ENCODE measurements at places on chromosomes 2 and 18.

GRCh38 chr2:224426656-224427055, 24.7 kb upstream of the FAM124B start:
- DNase-seq = no peak

- DNase-seq = no peak
Measured at GRCh38 chr18:45652303-45653080, 37.2 kb downstream of the SLC14A2 start.

GRCh38 chr2:197010200-197011020, 83.9 kb upstream of the PGAP1 start:
- no peak for DNase-seq

DNA sequence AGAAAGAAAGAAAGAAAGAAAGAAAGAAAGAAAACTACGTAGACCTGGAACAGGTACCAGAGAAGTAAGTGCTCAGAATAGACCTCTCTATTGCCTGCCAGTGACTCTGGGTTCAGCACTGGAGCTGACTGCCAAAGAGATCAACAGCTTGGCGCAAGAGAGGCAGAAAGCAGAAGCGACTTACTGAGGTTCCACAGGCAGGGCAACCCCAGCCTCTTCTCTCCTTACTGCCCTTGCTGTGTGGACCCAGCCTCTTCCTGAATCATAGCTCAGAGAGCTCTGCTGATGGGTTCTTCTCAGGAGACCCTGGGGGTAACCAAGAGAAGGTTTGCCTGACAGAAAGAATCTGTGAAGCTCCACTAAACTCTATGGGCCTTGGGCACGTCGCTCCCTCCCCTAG, 7.1 kb downstream of the CAPN13 start:
- DNase-seq = no peak

DNA sequence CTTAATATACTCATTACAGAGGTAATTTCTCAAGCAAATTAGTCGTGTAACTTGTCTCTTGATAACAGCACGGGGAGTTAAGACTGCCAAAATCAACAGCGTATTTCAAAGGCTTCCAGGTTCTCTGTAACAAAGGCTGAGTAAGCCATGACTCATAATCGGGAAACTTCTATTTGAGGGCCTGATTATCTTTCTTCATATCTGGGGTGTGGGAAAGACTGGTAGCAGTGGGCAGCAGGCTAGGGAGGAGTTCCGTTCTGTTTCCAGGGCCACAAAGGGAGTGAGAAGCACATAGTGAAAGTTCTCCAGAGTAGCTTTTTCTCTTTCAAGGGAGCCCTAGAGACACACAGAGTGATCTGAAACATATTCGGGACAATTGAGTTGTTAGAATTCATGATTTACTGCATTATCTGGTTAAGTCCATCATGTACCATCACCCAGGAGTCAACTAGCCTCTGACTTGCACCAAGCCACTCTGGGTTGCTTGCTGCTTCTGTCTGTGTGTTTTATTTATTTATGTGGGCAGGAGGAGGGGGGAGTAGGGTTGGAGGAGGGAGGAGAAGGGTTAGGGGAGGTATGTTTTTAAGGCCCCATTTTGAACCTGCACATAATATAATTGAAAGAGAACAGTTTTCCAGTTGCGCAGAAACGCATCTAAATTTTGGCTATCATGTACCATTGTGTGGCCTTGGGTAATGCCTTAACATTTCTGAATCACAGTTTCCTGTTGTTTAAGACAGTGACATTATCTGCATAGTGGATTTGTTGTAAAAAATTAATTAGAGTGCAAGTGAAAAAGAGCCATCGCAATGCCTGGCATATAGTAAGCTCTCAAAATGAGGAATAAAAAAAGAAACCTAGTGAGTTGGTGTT, 80.5 kb upstream of the ITPRID2 start:
- peak; percentile 37 for DNase-seq

DNA sequence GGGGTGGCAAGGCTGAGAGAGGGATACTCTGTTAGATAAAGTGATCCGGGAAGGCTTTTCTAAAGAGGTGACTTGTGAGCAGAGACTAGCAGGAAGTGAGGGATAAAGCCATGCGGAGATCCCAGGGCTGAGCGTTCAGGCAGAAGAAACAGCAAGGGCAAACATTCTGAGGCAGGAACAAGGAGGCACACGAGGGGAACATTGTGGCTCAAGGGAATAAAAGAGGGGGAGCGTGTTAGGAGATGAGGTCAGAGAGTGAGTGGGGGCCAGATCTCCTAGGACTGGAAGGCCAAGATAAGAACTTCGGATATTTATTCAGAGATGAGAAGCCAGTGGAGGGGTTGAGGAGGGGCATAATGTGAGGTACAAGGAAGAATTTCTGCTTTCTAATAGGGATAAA, 67.1 kb downstream of the ACTR2 start:
- no peak for DNase-seq

DNA sequence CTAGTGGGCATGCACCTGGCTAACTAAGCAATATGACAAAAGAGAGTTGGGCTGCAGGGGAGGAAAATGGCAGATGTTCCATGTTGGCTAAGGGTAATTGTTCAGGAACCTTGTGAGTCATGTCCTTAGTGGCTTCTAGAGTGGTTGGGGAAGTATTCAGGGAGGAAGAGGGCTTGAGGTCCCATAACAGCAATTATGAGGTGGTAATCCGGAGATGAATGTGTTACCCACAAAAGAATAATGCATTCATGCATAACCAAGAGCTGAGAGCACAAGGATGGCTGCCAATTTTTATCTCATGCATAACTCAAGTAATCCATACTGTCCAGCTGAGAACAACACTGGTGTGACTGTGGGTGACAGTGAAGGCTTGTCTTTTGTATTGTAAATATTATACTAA, 42.9 kb downstream of the TMEFF2 start:
- no peak for DNase-seq

GRCh38 chr2:168180483-168180882, 66.9 kb downstream of the STK39 start:
- DNase-seq = no peak
